AG08396 (cell line): ENCODE measurements at places on chromosomes 12 and 14.

- DNase-seq: peak; percentile 81
These were observed 6.7 kb downstream of the DDX47 start for GRCh38 chr12:12819752-12820311.

DNA sequence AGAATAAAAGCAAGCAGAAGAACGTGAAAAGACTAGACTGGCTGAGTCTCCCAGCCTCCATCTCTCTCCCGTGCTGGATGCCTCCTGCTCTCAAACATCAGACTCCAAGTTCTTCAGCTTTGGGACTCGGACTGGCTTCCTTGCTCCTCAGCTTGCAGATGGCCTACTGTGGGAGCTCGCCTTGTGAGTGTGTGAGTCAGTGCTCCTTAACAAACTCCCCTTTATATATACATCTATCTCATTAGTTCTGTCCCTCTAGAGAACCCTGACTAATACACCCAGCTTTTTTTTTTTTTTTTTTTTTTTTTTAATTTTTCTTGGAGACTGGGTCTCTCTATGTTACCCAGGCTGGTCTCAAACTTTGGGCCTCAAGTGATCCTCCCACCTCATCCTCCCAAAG, 46.9 kb downstream of the ACTN1 start:
- no peak for DNase-seq

GRCh38 chr12:32993404-32993803, 96.8 kb upstream of the PKP2 start:
- DNase-seq: no peak

GRCh38 chr12:131597333-131597732, 113.6 kb upstream of the SFSWAP start:
- DNase-seq: no peak

DNA sequence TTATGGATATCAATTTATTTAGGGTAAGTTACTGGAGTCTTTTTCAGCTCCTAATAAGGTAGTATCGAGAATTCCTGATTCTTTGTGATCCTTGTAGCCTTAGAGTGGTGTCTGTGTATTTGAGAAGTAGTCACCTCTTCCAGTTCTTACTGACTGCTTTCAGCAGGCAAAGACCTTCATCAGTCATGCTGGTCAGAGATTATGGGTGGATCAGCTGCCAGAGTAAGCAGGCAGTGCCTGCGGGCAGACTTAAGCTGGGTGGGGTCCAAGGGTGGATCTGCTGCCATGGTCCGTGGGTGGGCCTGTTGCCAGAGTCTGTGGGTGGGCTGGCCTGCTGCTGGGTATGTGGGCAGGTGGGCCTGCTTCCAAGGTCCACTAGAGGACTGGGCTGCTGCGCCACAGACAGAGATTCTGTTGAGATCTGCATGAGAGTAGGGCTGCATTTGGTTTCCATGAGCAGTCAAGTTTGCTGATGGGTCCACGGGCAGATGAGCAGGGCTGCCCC, 188.7 kb downstream of the ANO2 start:
- no peak for DNase-seq
